COR-L47 (cell line): ENCODE measurements at places on chromosomes 16 and 17.
A peak's percentile ranks its signal among the peaks of the same experiment; 100 is the strongest.

GRCh38 chr17:47686664-47687327, 7.2 kb upstream of the TBKBP1 start:
- DNase-seq = no peak

DNA sequence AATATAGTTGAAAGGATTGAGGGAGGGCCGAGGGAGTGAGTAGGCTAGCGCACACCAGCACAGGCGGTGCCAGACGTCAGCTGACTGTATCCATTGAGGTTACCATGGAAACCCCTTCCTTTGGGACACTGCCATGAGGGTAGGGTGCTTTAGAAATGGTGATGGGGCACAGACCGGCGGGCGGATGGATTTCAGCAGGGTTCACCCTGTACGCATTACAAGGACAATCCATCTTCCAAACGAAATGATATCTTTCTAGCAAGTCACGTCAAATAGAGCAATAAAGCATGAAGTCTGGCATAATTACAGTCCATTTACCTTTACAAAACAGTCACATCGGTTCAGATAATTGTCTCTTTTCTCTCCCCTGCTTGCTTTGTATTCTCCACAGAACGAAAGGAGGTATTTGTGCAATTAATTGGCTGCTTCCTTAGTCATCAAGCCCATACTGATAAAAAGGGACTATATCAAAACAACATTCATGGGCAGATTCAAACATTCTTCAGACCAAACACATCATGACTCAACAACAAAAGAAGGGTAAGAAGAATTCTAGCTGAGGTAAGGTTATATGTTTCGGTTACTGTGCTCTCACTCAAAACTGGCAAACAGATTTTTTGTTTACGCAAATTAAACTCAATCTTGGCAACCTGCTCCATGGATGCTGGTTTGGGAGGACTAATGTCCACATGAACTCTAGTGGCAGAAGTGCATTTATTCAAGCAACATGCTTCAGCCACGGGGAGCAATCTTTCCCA, 140.6 kb downstream of the CDK5R1 start:
- DNase-seq = peak; percentile 95

DNA sequence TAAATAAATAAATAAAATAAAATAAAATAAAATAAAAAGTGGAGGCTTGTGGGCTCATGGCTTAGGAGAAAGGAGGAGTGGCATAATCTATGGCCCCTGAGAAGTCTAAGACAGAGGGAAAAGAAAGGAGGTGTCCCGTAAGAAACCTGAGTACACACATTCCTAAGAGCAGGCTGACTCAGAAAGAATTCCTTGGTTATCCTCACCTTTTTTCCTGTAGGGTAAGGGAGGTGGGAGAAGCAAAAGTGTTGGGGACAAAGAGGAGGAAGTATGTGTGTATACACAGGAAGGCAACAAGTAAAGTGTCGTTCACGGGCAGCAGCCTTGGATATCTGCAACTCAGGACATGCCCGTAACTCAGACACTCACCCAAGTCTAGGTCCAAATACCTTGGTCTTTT, 29.3 kb downstream of the MARF1 start:
- no peak for DNase-seq

GRCh38 chr17:47099451-47099986, 89.6 kb downstream of the CDC27 start:
- no peak for DNase-seq

DNA sequence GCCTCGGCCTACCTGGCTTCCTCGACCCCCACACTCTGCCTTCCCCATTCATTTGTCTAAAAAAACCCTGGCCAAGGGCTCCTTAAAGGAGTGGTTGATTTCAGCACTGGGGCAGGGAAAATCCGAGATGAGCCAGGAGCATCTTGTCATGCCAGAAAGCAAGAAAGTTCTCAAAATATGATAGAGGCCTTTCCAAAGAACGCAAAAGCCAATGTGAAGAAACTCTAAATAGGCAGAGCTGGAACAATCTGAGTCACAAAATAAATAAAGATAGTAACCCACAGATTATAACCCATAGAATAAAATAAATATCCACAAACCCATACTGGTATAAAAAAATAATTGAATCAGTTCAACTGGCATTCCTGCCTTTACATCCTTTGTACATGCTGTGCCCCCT, 192.3 kb upstream of the SALL1 start:
- DNase-seq = no peak

- no peak for DNase-seq
These were observed 48.3 kb upstream of the AXIN2 start for GRCh38 chr17:65609749-65610148.

GRCh38 chr16:89115216-89115861, 21.7 kb downstream of the ACSF3 start:
- DNase-seq = no peak
